ENCODE measurements at places on chromosomes 2 and 18.
A peak's percentile ranks its signal among the peaks of the same experiment; 100 is the strongest.

DNA sequence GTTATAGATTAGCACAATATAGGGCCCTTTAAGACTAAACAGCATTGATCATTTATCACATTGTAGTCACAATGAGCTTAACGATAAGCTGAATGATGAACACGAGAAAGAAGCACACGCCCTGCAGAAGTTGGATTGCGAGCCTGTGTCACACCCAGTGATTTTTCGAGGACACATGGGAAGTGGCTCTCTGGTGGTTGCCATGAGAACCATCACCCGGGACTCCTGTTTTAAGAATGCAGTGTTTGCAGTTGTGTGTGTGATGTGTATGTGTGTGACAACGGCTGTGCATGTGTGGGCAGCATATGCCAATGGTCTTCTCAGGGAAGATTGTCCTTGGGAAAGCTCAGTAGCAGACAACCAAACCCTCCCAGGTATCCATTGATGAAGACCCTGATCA, 69.2 kb downstream of the PDCL3 start:
- DNase-seq, result no peak

GRCh38 chr2:108184419-108184818, 55.3 kb upstream of the SULT1C3 start:
- no peak for DNase-seq

DNA sequence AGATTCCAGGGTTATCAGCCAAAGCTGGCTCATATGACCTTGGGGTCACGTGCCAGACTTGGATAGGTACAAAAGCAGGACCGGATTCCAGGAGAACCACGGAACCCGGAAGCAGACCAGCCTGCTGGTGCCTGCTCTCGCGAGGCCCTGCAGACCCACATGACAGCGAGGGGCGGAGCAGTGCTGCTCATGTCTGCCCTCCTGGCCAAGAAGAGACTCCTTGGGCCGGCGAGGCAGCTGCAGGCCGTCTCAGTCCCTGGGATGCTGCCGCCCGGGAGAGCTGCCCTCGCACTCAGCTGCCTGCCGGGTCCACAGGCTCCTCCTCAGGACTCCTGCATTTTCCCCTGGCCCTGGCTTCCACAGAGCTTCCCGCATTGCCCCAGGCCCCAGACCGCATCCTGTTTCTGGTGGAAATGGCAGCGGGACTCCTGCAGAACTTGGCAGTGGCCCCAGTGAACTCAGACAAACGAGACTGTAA, 739.5 kb downstream of the SOCS6 start:
- no peak for DNase-seq

GRCh38 chr18:74139411-74139810, 8.2 kb downstream of the FBXO15 start:
- no peak for DNase-seq

DNA sequence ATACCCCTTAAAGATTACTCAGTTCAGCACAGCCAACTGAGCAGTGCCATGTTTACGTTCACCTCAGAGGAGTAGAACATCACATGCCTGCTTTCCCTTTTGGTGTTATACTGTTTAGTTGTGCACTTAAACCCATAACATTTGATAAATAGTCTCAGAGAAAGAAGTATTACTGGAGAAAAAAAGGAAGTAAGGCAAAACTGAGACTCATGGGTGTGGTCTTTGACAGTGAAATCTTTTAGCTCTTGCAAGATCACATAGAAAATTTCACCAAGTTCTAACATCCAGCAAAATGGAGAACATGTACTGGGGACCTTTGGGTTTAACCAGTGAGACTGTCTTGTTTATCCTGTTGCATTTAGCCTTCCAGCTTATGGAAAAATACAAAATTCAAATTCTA, 5.6 kb downstream of the TANK start:
- no peak for DNase-seq

GRCh38 chr2:240919786-240920782, 13.9 kb downstream of the CROCC2 start:
- no peak for DNase-seq

DNA sequence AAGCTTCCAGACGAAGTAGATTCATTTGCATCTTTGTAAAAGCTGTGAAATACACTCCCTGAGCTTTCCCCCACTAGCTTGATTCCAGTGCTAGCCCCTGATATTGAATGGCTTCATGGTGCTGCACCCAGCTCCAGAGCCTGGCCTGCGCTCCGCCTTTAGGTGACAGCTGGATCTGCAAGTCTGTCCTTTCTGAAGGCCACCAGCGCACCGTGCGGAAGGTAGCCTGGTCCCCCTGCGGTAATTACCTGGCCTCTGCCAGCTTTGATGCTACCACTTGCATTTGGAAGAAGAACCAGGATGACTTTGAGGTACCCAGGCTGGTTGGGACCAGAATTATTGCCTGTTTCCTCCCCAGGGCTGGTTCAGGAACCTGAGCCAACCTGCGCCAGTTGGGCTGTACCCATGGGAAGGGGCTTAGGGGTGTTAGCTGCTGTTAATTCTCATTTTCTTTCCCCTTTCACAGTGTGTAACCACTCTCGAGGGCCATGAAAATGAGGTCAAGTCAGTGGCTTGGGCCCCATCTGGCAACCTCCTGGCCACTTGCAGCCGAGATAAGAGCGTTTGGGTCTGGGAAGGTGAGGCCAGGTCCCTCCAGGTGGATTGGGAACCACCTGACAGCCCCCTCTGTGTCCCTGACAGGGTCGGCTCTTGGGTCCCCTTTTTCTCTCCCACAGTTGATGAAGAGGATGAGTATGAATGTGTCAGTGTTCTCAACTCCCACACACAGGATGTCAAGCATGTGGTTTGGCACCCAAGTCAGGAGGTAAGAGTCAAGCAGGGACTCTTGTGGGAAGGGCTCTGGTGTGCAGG, 1.3 kb downstream of the CIAO1 start:
- peak; percentile 17 for DNase-seq

GRCh38 chr2:55887901-55888624, 35.5 kb downstream of the EFEMP1 start:
- DNase-seq, result no peak

GRCh38 chr2:207289295-207290018, 123.7 kb upstream of the KLF7 start:
- DNase-seq, result no peak

DNA sequence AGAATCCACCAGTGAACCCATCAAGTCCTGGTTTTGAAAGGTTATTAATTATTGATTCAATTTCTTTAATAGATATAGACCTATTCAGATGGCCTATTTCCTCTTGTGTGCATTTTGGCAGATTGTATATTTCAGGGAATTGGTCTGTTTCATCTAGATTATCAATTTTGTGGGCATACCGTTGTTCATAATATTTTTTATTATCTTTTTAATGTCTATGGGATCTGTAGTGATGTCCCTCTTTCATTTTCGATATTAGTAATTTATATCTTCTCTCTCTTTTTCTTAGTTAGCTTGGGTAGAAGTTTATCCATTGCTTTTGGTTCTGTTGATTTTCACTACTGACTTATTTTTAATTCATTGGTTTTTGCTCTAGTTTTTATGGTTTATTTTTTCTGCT, 39.9 kb upstream of the TANC1 start:
- no peak for DNase-seq

DNA sequence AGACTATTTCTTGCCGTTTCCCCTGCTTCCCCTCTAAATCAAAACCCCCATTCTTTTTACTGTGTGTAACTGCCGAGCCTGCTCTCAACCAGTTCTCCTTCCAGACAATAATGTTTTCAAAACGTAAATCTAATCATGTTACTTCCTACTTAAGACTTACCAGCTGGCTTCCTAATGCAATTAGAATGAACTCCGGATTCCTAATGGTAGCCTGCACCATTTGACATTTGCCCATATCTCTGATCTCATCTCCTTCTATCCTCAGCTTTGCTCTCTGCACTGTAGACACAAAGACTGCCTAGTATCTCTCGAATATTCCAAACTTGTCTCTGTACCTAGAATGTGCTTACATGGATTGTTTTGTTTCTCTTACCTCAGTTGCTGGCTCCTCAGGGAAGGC, 12.9 kb downstream of the TTL start:
- no peak for DNase-seq

- no peak for DNase-seq
These were observed 123.3 kb downstream of the HDAC4 start for GRCh38 chr2:239277401-239278085.

GRCh38 chr2:70517804-70518203, 35.8 kb downstream of the TGFA start:
- DNase-seq, result no peak

DNA sequence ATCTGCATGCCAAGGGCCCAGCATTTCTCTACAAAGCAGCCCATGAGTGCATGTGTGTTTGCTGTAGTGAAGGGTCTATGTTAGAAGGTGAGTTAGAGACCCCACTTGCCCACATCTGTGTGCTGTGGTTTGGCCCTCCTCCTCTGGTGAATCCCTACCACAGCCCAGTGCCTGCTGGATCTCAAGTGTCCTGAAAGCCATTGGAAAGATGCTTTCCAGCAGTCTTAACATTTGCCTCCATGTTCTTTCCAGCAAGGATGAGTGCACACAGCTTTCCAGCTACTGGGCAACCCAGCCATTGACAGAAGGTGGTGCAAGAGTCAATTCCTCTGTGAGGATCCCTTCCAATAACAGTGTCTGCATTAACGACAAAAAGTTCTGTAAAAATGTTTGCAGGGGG, 13.6 kb downstream of the CRIM1 start:
- DNase-seq, result no peak

GRCh38 chr2:172996387-172996961, 79.2 kb upstream of the MAP3K20 start:
- no peak for DNase-seq

- no peak for DNase-seq
These were observed 6.7 kb downstream of the PPP1R7 start for GRCh38 chr2:241156971-241157441.

DNA sequence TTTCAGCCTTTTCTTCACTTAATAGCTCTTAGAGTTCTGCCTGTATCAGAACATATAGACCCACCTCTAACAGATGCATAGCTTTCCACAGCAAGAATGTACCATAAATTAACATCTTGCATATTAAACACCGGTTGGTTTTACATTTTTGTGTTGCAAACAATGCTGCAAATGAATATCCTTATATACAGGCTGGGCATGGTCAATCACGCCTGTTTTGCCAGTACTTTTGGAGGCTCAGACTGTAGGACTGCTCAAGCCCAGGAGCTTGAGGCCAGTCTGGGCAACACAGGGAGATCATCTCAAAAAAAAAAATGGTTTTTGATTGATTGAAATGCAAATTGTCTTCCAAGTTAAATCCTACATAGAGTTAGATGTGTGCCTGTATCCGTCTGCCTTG, 1.5 kb upstream of the LCT start:
- DNase-seq, result no peak
